ENCODE measurements at places on chromosomes 5 and 9.

DNA sequence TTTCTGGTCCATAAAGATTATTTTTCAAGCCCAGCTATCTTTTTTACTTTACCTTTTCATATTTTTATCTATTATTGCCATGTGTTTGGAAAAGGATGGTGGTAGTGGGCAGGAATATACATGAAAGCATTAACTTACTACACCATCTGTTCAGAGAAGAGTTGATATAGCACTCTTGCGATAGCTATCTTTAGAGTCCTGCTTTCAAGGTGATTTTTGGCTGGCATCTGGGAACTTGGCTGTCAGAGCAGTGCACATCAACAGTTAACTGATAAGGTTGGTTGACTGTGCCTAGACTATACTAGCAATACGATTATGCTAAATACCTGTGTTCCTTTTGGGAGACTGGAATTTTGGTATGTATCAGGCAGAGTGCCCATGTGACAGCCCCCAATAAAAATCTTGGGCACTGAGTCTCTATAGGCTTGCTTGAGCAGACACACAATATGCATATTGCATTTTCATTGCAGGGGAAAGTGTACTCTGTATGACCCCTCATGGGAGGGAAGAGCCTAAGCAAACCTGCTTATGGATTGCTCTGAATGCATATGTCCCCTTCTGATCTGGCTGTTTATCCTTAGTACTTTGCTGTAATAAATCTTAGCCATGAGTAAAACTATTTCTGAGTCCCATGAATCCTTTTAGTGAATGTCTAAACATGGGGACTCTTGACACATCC lies 227.6 kb upstream of the C9orf72 start:
- DNase-seq, result no peak

GRCh38 chr9:134407121-134407779 lies 81.0 kb downstream of the RXRA start:
- peak; percentile 96 for DNase-seq

- no peak for DNase-seq
These were observed 141.1 kb upstream of the SLC12A2 start for GRCh38 chr5:127942246-127943060.

- no peak for DNase-seq
These were observed 1.7 kb downstream of the FBXW5 start for GRCh38 chr9:136942881-136943230.

DNA sequence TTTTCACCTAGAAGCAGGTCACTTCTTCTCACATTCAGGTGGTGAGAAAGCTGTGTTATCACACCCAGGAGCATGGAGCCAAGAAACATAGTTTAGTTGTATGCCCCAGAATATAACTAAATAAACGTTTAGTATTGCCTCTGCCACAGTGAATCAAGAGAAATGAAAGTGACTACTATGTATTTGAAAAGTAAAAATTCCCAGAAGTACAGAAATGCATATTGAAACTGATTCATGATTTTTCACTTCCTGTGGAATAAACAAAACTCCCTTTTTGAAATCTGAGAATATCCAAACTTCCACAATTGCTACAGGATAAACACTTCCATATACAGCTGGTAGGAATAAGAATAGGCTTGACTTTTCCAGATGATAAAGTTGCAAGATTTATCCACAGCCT lies 15.3 kb upstream of the NINJ1 start:
- no peak for DNase-seq

DNA sequence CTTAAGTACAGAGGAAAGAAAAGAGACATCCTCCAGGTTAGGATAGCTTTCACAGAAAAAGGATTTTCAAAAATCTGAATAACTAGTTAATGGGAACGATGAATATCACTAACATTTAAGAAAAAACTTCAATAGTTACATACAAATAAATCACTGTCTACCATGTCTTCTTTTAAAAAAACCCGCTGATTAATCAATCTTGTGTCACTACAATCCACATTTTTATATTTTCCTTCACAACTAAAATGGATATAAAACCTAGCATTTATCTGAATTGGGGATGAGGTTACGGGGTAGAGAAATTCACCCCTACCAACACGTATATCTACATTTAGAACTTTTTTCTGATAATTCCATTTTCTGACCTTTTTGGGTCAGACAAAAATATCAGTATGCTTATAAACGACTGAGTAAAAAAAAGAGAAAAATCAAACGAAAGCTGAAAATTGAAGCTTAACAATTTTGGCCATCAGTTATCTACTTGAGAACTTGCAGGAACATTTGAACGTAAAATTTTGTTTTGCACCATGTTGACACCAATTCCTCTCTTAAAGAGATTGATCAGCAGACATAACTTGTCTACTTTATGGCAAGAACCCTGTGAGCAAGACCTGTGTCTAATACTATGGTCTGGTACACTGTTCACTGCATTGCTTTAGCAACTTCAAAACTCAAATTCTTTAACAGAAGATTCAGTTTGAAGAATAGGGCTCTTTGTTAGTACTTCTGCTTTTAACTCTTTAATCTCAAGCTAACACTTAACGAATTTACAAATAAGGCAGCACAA lies 4.8 kb downstream of the NR3C1 start:
- no peak for DNase-seq

DNA sequence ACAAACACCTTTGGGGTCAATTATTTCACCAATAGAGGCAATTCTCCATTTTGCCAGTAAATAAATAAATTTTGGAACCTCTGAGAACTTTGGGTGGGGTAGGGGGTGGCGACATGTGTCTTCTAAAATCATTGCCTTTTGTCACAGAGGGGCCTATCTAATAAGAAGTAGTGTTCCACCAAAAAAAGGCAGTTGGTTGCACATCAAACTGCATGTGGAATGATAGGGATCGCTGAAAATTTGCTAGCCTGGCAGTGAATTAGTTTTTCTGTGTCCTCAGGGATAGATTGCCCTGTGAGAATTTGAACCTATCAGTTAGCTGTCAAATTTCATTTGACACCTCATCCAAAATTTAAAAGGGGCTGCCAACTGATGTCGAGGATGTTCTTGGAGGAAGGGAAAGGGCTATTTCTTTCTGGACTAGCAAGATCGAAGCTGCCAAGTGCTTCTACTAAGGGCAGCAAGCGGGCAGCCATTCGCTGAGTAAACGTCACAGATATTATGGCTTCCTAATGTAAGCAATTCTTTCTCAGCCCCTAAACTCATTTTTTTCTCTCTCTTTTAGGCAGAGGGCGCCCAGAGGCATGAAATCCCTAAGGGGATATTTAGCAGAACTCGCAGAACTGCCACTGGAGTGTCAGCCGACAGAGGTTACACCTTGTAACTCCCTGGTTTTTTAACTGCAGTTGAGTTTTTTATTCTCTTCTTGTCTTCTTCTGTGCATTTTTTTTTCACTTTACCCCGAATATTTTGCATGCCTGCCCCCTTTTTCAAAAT lies 2208.1 kb upstream of the WWC1 start:
- DNase-seq, result no peak

DNA sequence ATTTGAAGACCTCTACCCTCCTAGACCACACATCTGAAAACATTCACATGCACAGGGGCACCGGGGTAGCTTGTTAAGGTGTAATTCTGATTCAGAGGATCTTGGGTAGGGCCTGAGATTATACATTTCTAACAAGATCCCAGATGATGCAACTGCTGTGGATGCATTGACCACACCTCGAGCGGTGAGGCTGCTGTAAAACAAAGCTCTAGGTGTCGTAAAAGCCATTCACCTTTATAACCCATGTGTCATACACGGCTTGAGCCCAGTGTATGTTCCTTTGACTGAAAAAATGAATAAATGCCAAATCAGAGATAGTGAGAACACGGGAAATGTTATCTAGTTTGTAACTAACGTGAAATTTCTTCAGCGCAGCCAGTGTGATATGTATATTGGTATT lies 1578.2 kb upstream of the WWC1 start:
- DNase-seq, result no peak

GRCh38 chr5:11890777-11891176 lies 13.5 kb downstream of the CTNND2 start:
- DNase-seq, result no peak

GRCh38 chr9:137351781-137352501 lies 49.9 kb upstream of the NRARP start:
- DNase-seq, result no peak

- DNase-seq, result peak; percentile 56
These were observed 1093.9 kb upstream of the CDH6 start for GRCh38 chr5:30099634-30100033.

- DNase-seq, result no peak
These were observed 27.7 kb downstream of the STC2 start for GRCh38 chr5:173300389-173301047.

GRCh38 chr5:140246378-140247122 lies 56.4 kb downstream of the PFDN1 start:
- no peak for DNase-seq

- DNase-seq, result no peak
These were observed 290.6 kb downstream of the CD180 start for GRCh38 chr5:66906021-66906420.

- DNase-seq, result no peak
These were observed 92.8 kb upstream of the ADAMTS2 start for GRCh38 chr5:179438011-179438441.

Data from NCI-H460 (cell line).